Caki2 (cell line): ENCODE measurements at places on chromosomes 12 and 14.

- DNase-seq, result peak; percentile 84
Observed at GRCh38 chr12:46386360-46386867, 13.8 kb upstream of the SLC38A2 start.

DNA sequence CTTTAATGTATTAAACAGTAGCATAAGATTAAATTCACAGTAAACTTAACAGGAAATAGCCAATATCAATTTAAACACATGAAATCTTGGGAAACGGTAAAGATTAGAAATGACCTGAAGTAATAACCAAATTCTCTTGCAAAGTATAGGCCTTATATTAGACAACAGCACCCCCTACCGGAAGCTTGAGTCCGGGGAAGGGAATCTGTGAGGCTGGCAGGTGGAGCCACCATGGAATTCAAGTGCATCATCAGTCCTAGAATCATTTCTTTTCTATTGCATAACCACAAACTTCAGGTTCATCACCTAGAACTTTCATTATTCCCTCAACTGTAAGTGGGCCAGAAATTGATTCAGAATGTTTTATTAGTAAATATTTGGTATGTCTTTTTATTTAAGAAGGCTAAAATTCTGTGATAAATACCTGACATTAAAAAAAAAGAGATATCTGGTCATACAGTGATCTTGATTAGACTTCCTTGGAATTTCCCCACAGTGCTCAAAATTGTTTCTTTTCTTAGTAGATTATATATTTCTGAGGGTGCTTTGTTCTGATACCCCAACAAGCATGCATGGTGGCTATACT lies 48.6 kb downstream of the AP5M1 start:
- DNase-seq, result peak; percentile 49

GRCh38 chr14:65198346-65198745 lies 96.0 kb upstream of the MAX start:
- DNase-seq, result no peak

- DNase-seq, result no peak
Observed at GRCh38 chr14:73381380-73382013, 76.8 kb downstream of the NUMB start.

GRCh38 chr14:94598816-94599655 lies 13.2 kb upstream of the SERPINA3 start:
- peak; percentile 82 for DNase-seq

GRCh38 chr12:11183011-11183410 lies 3.7 kb downstream of the TAS2R42 start:
- DNase-seq, result no peak

GRCh38 chr14:56219666-56220413 lies 101.6 kb downstream of the PELI2 start:
- DNase-seq, result no peak

- DNase-seq, result no peak
Observed at GRCh38 chr12:4482936-4483335, 37.3 kb upstream of the FGF6 start.

DNA sequence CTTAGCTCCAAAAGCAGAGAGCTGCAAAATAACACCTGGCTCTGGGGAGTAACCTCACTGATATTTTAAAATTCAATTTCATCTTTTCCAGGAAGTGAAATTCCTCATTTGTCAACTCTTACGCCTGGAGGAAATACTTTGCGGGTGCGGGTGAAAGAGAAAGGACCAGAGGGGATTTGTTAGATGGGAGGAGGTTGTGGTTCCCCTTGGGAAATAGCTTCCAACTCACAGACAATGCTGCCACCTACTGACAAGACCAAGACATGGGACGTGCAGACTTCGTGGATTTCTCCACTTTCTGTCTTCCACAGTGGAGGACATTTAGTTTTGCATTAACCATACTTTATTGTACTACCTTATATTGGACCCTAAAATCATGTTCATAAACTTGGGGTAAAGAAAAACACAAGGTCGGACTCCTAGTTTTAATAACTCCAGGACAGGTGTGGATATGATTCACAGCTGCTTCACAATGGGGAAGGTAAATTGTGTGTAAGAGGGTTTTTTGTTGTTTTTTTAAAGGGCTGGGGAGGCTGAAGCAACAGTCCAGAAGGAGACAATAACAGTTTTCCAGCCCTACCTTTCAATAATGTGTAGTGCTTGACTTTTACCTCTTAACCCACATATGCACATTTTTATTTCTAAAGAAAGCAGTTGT lies 10.8 kb downstream of the FBXL14 start:
- peak; percentile 68 for DNase-seq

- DNase-seq, result no peak
Observed at GRCh38 chr14:47590767-47591495, 84.5 kb downstream of the MDGA2 start.

GRCh38 chr12:51850965-51851299 lies 2.4 kb upstream of the FIGNL2 start:
- no peak for DNase-seq

- DNase-seq, result peak; percentile 65
Observed at GRCh38 chr14:74401504-74402241, 24.3 kb downstream of the SYNDIG1L start.

DNA sequence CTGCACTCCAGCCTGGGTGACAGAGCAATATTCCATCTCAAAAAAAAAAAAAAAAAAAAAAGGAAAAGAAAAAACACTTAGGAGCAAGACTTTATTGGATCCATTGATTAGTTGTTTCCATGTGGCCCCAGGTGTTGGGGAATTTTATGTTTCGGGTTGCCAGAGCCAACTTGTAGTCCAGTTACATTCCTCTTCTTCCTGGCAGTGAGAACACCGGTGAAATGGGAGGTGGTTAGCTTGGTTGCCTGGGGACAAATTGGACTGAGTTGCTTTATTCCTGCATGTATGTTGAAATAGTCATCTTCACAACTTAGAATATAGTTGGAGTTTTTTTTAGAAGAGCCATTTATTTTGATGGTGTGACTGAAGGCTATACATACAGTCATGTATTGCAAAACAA lies 12.6 kb downstream of the RCOR1 start:
- no peak for DNase-seq

GRCh38 chr12:46103559-46104383 lies 113.4 kb upstream of the SCAF11 start:
- no peak for DNase-seq

- no peak for DNase-seq
Observed at GRCh38 chr14:44658389-44658696, 151.3 kb upstream of the FSCB start.

DNA sequence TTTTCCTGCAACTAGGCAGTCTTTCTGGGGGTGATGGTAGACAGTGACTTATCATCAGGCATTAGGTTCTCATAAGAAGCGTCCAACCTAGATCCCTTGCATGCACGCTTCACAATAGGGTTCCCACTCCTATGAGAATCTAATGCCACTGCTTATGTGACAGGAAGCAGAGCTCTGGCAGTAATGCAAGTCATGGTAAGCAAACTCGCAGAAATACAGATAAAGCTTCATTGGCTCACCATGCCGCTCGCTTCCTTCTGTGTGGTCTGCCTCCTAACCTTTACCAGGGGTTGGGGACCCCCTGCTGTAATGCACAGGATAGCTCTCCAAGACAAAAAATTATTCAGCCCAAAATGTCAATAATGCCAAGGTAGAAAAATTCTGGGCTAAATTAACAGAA lies 864.2 kb downstream of the TRHDE start:
- no peak for DNase-seq

DNA sequence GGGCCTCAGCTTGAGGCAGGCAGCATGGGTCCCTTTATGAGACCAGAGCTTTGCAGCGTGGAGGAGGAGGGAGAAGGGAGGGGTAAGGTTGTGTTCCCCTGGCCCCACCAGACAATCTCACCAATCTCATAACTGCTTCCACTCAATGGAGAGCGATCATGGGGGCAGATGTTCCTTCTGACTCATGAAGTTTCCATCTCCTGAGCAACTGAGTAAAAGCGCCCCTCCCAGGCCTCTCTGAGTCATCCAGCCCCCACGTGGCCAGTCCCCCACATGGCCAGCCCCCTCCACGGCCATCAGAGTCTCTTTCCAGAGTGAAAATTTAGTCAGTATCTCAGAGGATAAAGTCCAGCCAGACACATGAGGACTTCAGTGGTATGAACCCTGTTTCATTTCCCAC lies 39.2 kb upstream of the PLXNC1 start:
- DNase-seq, result no peak

GRCh38 chr12:67827820-67828383 lies 161.3 kb upstream of the IFNG-AS1 start:
- peak; percentile 97 for DNase-seq

DNA sequence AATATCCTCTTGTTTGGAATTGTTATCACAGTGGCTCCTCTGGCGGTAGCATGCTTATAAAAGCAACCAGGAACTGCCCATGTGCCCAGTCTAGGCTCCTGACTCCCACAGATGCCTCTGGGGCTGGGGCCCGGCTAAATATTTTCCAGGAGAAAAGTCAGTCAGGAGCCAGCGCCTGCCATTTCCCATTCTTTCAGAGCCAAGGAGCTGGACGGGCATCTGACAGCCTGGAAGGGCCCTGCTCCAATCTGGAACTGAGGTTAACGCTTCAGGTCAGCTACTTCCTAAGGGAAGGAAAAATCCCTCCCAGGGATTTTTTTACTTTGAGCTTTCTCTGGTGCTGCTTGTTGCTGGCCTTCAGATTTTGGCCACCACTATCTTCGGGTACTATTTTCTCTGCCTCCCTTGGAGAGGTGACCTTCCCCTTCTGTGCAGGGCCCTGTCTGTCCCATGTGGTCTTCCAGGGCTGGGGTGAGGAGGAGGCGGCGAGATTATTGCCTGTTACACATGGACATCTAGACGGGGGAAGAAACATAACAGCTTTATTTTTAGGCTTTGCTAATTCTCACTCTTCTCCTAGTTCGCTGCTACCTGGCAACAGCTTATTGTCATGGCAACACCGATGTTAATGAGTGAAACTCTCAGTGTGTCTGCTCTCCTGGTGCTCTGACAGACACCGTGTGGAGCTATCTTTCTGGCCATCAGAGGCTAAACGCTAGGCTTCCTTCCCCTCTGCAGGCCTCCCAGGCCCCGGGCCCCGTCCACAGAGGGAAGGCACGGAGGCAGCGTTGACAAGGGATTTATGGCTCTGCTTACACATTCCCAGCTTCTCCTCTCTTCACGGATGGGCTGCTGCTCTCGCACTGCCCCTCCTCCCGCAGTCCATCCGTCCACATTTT lies 160.4 kb downstream of the CACNA1C start:
- DNase-seq, result no peak

- DNase-seq, result no peak
Observed at GRCh38 chr12:73266206-73266605, 994.0 kb downstream of the TRHDE start.

GRCh38 chr12:69405566-69405865 lies 46.0 kb downstream of the YEATS4 start:
- peak; percentile 90 for DNase-seq

DNA sequence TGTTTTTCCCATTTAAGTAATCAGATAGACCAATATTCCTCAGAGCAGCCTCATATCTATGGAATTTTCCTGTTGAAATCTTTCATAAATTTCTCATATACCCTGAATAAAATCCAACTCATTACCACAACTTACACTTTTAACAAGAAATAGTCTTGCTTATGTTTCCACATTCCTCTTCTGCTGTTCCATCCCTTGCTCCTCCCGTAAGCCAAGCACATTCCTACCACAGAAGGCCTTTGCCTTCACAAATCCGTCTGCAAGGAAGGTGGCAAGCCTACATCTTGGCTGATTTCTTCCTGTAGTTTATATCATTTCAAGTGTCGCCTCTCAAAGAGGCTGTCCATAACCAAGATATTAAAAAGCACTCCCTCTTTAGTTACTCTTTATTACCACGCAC lies 127.7 kb downstream of the C12orf50 start:
- DNase-seq, result no peak

GRCh38 chr12:28097221-28097620 lies 93.0 kb upstream of the CCDC91 start:
- DNase-seq, result no peak

DNA sequence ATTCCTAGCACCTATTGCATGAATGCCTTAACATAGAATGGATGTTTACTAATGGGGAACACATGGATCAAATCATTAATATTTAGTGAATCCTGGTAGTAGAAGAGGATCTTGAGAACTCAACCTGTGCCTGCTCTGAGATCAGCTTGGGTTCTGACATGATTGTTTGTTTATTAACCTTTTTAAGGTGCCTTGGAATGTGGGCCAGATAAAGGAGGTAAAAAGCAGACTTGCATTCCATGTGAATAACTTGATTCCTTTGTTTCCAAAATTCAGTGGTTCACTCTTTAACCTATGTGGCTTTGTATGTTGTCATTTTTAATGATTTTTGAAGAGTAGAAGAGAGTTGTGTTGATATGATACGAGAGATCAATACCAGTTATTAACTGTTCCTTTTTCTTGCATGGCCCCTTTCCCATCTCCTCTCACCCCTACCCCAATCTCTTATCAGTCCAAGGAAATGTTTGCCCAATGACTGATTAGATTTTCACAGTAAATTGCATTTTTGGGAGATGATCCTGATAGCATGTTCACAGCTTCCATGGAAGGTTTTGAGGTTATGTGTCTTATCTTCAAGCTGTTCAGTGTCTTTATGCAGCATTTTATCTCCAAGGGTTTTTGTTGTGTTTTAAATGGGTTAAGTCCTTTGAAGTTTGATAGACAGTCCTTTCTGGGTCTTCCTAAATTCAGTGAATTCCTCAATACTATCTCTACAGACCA lies 193.7 kb upstream of the FRMD6 start:
- no peak for DNase-seq

DNA sequence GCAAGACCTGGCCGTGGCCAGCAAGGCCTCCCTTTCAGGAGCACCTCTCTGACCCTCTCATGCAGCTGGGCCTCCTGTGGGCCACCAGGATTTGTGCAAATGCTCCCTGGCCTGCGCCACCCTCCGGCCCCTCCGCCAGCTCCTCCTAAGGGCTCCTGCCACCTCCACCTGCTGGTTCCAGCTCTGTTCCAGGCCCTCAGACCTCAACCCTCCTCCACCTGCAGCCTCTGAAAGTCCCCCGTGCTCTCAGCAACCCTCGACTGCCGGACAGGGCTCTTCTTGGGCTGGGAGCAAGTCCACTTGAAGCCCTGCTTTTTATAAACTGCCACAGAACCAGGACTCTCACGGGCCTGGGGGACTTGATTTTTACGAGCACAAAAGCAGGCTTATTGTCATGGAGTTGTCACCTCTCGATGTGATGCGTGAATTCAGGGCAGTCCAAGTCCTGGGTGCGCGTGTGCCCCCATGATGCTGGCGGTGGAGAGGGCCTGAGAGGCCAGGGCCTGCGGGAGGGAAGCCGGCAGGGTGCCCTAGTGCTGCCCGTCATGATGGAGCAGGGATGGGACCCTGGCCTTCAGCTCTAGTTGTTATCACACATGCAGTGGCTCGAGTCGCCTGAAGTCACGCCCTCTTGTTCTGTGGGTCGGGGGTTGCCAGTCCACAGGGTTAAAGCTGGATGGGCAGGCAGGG lies 9.1 kb downstream of the TEDC1 start:
- DNase-seq, result no peak

GRCh38 chr12:113700943-113701342 lies 229.3 kb upstream of the LHX5 start:
- DNase-seq, result peak; percentile 19

GRCh38 chr12:57431654-57432188 lies 878 bp upstream of the R3HDM2 start:
- DNase-seq, result no peak
